ENCODE measurements at places on chromosomes 4 and X. TPM values are rescaled to one million over a fixed set of nuclear protein-coding genes. Genes with fewer than 3 reads are reported as not detected.

DNA sequence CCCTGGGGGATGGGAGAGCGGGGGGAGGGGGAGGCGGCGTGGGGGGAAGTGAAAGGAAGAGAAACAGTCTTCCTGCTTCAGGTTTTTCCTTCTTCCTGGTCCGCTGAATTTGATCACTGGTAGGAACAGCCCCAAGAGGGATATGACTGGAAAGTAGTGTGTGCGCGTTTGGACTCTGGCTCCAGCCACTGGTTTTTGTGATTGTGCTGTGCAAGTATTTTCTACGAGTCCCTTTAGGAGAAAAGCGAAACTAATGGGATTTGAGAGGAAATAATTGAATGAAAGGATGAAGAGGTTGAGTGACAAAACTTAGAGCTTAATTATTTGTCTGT, 836 bp downstream of the PRRG1 start:
- DNase-seq, result no peak

GRCh38 chr4:143019351-143019750, 165.4 kb upstream of the USP38 start:
- no peak for DNase-seq

DNA sequence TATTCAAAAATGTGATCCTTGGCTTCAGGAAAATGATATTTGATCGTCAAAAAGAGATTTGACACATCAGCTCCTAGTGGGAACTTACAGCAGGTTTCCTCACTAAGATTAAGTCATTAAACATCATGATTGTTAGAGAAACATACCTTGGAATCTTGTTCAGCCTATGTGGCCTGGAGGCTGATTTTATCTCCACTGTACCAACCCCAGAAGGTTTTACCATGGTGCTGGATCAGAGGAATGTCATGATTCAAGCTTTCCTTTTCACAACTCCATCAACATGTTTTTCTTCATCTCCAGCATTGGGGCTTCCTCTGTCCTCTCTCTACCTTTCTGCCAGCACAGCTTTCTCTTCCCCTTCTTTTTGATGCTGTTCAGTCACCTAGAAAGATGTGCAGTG, 68.4 kb upstream of the MID1IP1 start:
- no peak for DNase-seq

Gene PABPC4L
- 0.30 TPM for polyA plus RNA-seq

Gene SLC9B1
- polyA plus RNA-seq, result 0.07 TPM

- no peak for DNase-seq
Measured at GRCh38 chrX:38214551-38215531, 5.8 kb downstream of the SRPX start.

DNA sequence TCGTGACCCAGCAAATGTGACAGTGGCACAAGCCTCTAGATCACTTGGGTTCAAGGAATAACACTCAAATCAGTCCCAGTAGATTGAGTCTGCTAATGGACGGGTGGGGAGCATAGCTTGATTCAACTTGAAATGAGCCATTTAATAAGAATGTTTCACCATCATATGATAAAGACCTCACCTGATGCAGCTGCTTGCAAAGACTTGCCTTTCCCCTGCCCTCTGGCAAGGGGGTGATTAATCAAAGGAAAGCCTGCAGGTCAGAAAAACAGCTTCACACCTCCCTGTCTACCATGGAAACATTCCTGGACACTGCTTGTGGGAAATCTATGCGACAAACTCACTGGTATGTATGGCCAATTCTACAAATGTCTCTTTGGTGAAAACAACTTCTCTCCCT, 54.5 kb downstream of the CD99L2 start:
- no peak for DNase-seq

Gene CENPI
- polyA plus RNA-seq, result 0.71 TPM
